GOT3 (cell line): ENCODE measurements at places on chromosomes 5 and 9.

DNA sequence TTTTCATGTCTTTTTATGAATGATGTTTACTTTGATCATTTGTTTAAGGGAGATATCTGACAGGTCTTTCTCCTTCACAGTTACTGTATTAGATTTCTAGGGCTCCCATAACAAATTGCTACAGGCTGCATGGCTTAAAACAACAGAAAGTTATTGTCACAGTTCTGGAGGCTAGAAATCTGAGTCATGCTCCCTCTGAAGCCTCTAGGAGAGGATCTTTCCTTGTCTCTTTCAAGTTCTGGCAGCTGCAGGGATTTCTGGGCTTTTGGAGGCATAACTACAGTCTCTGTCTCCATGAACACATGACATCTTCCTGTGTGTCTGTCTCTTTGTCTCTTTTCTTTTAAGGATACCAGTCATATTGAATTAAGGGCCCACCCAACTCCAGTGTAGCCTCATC is 557.3 kb upstream of the SEMA6A start:
- no peak for DNase-seq

- DNase-seq: no peak
Measured at GRCh38 chr5:36436306-36436705, 134.6 kb upstream of the RANBP3L start.

DNA sequence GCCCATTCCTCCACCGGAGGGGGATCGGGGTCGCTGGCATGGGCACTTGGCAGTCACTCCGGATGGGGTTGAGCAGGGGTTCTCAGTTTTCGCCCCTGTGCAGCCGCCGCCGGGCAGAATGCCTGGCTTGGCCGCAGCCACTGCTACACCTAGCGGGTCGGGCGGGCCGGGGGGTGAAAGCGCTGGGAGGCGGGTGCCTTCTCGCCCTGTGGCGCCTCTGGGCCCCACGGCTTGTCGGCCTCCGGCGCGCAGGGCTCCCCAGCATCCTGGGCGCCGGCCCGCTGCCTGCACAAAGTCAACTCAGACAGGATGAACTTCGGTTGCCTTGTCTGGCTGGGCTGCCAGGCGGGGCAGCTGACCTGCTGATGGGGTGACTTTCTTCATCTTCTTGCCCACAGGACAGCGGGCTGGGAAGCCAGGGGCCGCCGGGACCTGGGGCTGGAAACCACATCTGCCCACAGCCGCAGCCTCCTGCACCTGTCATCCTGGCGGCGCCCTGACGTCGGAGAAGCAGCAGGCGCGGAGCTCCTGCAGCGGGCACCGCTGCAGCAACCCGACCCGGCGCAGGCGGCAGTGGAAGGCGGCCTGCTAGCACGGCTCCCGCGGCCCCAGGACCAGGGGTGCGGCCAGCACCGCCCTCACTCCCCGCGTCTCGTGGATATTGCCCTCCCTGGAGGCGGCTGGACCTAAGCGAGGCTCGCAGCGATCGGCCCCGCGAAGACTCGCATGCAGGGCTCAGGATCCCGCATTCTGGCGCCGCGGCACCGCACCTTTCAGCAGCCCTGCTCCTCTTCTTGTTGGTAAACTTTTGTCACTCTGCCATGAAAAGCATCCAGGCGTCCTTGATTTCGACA is 1.3 kb upstream of the ANKRD18A start:
- DNase-seq: no peak

DNA sequence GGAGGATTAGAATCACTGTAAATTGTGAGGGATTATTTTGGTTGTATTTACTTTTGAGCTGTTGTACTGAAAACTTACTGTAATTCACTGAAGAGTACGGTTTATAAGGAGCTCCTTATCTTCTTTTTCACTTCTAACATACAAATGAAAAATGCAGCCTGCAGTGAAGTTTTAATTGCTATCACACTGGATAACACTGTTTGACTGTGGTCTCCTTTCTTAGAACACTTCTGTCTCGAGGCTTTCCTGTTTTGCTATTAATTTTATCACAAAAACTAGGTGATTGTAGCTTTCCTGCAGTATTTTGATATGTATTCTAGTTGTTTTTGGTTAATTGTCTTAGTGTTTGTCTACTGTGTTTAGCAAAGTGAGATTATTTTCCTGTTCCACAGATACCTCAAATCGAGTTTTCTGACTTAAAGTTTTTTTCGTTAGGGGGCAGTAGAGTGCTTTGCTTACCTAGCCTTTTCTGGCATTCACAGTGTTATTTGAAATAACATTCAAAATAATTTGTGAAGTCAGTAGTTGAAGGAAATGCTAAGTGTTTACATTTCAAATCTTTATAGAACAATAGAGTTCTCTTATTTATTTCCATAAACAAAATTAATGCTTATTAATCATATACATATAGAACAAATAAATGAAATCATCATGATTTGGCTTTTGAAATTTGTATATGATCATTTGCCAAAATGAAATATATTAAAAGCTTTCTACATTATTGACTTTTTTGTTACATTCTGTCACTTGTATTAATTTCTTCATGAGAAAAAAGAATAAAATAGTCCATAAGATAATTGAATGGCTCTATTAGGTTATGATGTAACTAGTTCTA is 52.9 kb downstream of the COMMD10 start:
- DNase-seq: no peak

- no peak for DNase-seq
Measured at GRCh38 chr9:87256973-87257372, 240.7 kb upstream of the DAPK1 start.

DNA sequence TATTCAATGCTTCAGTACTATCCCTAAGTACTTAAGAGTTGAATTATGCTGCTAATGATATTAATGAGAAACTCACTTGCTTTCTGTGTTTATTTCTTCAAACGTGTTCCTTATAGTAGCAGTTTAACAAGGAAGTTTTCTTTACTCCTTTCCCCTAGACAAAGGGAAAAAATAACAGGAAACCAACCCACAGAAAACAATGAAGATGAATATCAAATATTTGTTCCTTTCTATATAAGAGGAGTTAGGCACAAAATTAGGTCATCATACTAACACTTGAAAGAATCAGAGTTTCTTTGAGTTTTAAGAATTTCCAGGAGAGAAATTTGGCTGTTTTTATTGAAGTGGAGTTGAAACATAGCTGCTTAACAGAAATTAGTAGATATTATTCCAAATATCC is 15.4 kb upstream of the OCLN start:
- no peak for DNase-seq

- DNase-seq: no peak
Measured at GRCh38 chr9:111158999-111159398, 120.7 kb upstream of the LPAR1 start.

DNA sequence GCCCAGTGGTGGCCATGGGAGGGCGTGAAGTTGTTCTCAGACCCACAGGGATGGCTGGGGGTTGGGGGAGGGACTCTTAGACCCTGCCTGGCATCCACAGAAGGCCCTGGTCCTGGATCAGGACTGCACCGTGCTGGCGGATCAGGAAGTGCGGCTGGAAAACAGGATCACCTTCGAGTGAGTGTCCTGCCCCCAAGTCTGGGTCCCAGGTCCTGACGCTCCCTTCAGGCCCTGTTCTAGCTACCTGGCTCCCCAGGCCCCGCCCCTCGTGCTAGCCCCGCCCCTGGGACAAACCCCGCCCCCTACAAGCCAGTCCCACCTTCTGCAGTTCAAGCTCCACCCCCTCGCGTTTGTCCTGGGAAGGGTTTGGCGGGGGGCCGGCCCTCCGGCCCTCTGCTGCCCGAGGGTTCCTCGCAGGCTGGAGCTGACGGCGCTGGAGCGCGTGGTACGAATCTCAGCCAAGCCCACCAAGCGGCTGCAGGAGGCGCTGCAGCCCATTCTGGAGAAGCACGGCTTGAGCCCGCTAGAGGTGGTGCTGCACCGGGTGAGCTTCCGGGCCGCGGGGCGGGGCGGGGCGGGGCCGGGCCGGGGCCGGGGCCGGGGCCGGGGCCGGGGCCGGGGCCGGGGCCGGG is 12.9 kb downstream of the RGS14 start:
- no peak for DNase-seq

DNA sequence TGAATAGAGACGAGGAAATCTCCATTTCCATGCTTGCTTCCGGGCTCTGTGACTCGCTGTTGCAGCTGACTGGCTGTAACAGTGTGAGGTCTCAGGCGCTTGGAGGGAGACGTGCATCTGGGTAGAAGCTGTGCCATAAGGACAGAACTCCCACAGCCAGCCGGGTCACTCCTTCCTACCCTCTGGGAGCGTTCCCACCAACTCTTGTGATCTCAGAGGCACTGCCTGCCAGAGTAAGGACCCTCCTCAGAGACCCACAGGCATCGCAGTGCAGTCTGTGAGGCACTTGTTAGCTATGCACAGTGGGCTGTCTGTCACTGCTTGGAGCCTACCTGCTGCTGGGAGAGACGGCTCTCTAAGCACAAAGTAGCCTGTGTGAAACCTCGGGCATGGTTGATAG is 203.4 kb upstream of the SEMA6A start:
- DNase-seq: no peak

DNA sequence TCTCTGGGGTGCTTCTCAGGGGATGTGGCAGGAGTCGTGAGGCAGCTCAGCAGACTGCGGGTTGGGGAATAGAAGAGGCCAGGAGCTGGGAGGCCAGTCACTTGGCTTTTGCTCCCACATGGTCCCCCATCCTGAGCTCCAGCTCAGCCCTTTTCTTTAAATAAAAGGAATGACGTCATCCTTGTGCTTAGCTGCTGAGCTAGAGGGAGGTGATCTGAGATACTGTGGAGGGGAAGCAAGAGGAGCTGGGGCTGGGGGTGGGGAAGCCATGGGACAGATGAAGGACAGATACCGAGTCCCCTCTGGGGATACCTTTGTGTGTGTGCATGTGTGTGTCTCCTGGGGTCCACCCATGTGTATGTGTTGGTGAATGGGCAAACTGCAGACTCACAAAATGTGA is 89.0 kb upstream of the ARAP3 start:
- no peak for DNase-seq
